Hippocampal formation (tissue), 2 donors: ENCODE measurements at places on chromosomes 5 and 9.

- no peak for DNase-seq
Measured at GRCh38 chr5:139046551-139046950, 151.6 kb downstream of the SIL1 start.

- DNase-seq: no peak
Measured at GRCh38 chr9:4983601-4984165, 1.4 kb upstream of the JAK2 start.

DNA sequence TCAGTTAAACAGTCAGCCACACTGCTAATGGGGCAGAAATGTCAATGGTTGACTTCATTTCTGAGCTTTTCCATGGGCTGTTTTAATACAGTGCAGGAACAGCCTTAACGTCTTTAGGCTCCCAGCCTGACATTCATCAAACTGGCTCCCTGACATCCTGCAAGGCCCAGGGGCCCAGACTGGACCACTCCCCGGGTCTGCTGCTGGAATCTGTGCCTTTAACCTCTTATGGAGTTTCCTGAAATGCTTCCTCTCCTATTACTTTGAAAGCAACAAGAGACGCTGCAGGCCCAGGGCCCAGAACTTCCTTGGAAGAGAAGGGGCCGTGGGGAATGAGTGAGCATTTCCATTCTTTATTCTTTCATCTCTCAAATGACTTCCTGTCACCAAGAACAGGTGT is 216.8 kb upstream of the PANK3 start:
- no peak for DNase-seq

- DNase-seq: no peak
Measured at GRCh38 chr9:135294836-135295235, 184.7 kb upstream of the PPP1R26 start.

DNA sequence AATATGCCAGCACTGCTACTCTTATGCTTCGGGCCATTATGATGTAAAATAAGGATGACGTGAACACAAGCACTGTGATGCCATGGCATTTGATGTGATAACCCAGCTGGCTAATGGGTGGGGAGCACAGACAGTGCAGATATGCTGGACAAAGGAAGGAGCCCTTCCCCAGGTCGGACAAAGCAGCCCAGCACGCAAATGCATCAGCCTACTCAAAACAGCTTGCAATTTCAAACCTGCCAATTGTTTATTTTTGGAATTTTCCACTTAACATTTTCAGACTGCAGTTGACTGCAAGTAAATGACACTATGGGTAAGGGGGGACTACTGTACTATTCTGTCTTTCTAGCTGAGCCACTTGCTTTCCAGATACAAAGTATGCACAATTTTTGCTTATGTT is 181.3 kb downstream of the DCP2 start:
- no peak for DNase-seq

DNA sequence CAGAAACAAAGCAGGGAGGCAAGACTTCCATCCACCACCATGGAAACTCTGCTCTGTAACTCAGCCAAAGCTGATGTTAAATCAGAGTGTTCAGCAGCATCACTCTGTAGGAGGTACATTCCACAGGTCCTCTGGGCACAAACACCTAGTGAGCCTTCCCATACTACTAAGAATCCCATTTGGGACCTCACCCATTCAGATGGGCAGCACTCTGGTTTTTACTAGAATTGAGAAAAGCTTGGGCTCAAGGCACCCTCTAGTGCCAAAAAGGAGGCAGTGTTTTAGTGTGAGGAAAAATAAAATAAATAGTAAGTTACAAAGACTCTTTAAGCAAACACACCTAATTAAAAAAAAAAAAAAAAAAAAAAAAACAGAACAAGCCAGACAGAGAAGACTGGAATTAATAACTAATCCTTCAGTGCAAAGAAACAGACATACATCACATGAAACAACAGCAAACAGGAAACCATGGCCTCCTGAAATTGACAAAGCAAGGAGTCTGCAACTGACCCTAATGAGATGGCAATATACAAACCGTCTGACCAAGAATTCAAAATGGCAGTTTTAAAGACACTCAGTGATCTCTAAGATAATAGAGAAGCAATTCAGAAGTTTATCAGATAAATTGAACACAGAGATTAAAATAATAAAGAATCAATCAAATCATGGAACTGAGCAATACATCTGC is 159.5 kb downstream of the GNA14 start:
- DNase-seq: no peak
